GM12864 (cell line): ENCODE measurements at places on chromosomes 5 and 9.

DNA sequence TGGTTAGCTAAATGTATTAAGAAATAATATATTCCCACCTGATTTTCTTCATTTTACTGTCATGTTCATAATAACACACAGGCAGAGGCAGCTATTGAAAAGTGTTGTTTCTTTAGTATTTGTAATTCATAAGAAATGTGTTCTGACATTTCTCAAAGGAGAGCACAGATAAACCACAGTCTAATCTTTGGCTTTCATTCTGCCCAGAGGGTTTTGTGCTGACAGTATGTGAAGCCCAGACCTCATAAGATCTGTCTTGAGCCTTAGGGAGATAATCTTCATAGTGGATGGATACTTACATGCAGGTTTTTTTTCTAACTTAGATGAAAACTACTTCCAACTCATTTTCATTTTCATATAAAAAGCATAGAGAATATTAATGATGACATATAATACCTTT lies 206.1 kb downstream of the CHSY3 start:
- DNase-seq = no peak

DNA sequence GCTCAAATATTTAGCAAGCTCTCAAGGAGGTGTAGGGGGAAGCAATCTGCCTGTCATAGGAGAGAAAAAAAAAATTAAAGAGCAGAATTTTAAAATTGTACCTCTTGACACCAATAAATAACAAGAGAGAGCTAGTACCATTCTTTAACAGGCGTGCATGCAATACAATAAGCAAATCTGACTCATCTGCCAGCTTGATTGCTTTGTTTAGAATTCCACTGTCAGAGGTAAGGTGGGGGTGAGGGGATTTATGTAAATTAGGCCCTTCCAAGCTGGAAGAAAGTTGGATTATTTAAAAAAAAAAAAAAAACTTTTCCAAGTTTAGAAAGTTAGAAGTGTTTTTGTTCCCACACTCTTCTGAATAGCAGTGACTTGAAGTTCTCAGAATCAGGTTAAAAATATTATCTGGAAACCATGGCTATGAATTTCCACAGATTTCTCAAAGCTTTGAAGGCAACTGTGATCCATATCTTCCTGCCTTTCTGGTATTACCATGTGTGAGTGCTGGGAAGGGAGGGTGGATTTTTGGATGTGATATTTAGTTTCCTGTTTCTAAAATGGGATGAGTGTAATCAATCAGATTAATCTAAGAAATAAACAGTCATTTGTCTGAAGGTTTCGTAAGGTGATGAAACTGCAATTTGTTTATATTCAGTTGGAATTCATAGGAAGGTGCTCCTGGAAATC lies 477.5 kb downstream of the TLE4 start:
- no peak for DNase-seq

GRCh38 chr5:89241186-89241585 lies 358.2 kb upstream of the MEF2C start:
- no peak for DNase-seq

- no peak for DNase-seq
Observed at GRCh38 chr5:2139478-2139877, 256.8 kb upstream of the IRX4 start.

- DNase-seq = no peak
Observed at GRCh38 chr5:40017135-40017534, 592.4 kb upstream of the DAB2 start.

DNA sequence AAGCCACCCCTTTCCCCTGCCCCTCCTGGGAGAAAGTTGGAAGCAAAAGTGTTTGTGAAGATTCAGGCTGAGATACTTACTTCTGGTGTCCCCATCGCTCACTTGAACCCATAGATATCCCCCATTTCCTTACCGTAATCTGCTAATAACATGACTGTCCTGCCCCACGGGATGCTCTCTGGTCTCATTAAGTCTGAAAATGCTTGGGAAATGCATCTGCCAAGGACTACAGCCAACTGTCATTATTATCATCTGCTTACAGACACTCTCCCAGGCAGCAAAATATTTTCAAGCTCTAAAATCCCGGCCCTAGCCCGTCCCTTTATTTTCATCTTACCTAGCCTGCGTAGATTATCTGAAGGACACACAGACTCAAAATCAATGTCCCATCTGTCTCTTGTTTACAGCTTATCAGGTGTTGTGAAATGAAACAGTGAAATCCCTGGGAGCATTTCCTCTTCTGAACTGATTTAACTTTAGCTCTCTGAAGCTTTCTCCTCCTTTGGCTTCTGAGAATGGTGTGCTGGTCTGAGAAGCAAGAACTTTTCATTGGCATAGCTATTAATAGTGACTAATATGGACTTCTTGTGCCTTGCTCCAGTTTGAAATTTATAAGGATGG lies 126.9 kb upstream of the OSMR start:
- no peak for DNase-seq

DNA sequence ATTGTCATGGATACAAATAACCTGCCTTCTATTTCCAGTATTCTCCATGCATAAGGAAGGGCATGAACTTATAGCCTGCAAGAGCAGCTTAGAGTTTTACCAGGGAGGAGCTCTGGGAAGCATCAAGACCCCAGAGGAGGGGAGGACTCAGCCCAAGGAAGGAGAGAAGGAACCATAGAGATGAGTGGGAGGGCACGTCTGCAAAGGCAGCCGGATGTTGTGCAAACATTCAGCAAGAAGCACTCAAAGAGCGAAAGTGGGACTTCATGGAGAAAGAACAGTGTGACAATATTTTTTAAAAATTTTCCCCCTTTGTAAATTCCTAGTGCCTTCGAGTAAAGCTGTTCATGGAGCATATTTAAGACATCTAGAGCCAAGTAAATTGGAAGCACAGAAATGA lies 270.1 kb upstream of the PTGER4 start:
- no peak for DNase-seq

- DNase-seq = peak; percentile 36
Observed at GRCh38 chr5:39217365-39218281, 1.7 kb downstream of the FYB1 start.

DNA sequence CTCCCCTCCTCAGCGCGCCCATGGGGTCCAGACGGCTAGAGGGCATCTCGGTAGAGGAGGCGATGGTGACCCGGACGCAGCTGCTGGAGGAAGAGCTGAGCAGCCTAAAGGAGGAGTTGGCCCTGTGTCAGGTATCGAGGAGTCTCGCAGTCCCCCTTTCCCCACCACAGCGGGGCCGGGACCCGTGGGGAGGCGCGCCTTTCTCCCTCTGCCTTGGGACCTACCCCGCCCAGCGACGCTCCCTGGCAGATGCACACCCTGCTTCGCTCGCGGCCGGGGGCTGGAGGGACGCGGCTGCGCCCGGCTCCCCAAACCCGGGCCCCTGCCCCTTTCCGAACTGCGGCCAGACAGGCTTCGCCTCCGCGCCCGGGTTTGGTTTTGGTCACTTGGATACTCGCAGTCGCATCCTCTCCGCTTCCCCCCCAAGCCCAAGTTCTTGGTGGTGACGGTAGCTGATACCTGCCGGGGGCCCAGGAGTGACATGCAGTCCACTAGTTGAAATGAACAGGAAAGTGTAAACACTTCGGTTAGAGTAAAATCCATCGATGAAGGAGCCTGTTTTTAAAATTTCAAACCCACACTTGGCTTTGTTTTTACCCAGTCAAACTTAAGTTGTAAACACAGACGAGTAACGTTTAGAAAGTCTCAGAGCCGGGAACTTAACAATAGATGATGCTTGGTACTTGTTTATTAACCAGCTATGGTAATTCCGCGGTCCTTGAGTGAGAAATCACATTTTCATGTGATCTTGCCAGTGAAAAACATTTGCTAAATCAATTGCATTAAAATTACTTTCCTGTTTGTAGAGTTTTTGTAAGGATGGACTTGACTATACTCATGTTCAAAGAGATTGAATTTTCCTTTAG lies 688 bp downstream of the CNTLN start:
- no peak for DNase-seq

GRCh38 chr5:180353980-180354452 lies 880 bp upstream of the GFPT2 start:
- DNase-seq = no peak

DNA sequence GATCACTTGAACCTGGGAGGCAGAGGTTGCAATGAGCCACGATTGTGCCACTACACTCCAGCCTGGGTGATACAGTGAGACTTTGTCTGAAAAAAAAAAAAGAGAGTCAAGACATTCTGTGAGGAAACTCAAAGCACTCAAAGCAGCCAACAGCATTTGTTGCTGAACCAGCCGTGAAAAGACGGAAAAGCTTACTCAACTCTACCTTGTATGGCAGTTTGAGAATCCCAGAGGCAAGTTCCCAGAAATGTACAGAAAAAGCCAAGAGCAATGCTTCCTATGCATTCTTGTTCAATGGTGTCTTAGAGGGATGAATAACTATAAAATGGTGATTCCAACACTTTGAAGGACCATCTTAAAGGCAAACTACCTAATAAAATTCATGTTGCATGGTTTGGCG lies 170.2 kb downstream of the HSD17B3 start:
- no peak for DNase-seq

DNA sequence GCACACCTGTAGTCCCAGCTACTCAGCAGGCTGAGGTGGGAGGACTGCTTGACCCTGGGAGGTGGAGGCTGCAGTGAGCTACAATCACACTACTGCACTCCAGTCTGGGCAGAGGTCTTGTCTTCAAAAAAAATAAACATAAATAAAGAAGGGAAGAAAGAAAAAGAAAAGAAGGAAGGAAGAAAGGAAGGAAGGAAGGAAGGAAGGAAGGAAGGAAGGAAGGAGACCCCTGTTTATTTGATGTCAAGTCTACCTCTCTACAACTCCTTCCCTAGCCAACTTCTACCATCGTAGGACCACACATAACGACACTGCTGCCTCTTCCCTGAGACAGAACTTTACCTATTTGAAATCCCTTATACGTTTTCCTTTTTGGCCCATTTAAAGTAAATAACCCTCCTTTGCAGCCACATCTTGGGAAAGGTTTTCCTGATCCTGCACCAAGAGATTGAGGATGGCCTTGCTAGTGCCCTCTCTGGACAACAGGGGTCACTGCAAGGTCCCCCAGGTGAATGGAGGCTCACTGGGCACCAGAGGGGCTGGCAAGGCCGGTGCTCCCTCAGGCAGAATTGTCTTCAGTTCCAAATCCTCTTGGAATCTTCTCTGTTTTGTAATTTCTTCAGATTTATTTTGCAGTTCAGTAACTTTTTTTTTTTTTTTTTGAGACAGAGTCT lies 10.5 kb downstream of the RPS14 start:
- DNase-seq = no peak

DNA sequence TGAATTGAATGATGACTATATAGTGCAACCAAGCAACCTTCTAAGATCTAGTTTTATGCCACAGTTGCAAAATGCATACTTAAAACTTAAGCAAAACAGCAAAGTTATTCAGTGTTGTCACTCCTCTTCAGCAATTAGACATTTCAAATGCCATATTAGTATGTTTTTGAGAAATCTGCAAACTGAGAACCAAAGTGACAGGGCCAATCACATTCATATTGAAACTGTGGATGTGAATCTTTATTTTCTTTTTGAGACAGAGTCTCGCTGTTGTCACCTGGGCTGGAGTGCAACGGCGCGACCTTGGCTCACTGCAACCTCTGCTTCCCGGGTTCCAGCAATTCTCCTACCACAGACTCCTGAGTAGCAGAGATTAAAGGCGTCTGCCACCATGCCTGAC lies 249.2 kb upstream of the EFNA5 start:
- DNase-seq = no peak

- no peak for DNase-seq
Observed at GRCh38 chr9:6067426-6067825, 52.0 kb upstream of the RANBP6 start.

DNA sequence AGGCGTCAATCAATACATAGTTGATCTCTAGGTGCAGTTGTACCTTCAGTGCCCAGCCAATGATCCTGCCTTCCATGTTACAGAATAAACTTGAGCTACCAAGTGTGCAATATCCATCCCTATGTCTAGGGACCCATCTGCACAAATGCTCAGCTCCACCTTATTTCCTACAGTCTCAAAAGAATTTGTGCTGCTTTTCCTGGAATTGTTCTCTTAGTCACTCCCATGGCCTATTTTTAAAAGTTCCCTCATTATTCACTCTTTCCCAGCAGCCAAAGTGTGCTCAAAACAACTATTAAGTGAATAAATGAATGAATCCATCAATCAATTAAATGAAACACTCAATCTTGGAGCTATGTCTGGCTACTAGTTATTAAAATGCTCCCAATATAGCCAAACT lies 14.7 kb downstream of the LIX1 start:
- DNase-seq = no peak

GRCh38 chr9:8694983-8695588 lies 895.5 kb upstream of the DMAC1 start:
- DNase-seq = no peak

- DNase-seq = no peak
Observed at GRCh38 chr9:95512709-95513095, 4.1 kb downstream of the PTCH1 start.

DNA sequence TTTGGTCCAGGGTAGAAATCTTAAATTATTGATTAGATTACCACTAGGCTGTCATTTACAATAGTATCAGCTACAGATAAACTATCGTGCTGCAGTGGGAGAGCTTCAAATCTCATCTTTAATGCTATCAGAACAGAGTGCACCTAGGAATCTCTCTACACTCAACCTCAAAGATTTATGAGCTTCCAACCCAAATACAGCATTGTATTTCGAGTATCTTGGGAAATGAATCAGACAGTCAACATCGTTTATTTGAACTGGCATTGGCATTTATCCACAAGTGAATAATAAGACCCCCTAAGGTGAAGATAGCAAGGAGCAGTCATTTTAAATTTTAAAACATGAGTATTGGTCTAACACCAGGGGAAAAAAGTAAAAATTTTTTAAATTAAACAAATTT lies 1203.2 kb downstream of the CDH12 start:
- DNase-seq = no peak

- no peak for DNase-seq
Observed at GRCh38 chr9:119974026-119974425, 604.8 kb upstream of the BRINP1 start.

DNA sequence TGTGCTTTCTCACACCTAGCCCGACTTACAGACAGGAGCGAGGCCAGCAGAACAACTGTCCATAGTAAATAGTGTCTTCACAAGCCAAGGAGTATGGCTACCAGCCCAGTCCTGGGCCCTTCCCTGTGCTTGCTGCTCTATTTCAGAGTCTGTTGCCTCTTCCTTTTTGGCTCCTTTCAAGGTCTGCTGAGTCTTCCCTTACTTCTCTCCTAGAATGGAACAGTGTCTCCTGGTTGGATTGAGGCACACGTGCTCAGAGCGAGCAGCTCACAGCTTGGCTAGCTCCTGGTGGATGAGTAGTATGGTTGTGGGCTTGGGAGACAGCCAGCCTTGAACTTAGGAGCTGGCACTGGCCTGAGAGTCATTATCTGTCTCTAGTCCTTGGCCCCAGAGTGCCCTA lies 72.8 kb downstream of the TLE4 start:
- no peak for DNase-seq
